B cell (primary cell): ENCODE measurements at places on chromosomes 16 and 17.

DNA sequence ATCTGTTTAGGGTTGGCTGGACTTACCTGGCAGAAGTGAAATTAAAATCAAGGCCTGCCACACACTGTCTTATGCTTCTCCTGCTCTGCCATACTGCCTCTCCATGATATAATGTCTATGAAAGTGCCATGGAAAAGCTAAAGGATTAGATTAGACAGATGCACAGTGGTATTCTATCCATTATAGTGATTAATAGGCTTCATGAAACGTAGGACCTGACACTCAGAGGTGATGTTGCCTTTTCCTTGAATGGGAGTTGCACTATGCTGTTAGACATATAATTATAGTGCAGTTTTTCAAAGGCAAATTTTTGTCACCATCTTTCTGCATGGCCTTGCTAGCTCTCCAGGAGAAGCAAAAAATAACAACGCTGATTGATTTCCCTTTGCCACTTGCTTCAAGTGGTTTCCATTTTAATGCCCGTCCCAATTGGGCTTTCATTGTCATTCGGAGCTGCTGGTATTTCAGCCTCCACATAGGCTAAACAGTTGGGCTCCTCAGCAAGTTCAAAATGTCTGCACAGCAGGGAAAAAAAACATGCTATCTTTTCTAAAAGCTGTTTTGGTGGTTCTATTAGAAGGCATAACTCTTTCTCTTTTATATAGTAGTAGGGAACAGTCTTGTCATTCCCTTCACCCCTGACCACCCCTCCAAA is 502.8 kb upstream of the GOT2 start:
- no peaks in the 10 kb centered on the region for H3K27me3 ChIP-seq
- no peaks in the 10 kb centered on the region for H3K4me1 ChIP-seq
- H3K27ac ChIP-seq: no peak overlapping the region
- H3K4me3 ChIP-seq: no peak overlapping the region

- no peak overlapping the region for H3K27ac ChIP-seq
- no peaks in the 10 kb centered on the region for H3K36me3 ChIP-seq
These were observed 12.0 kb downstream of the C17orf113 start for GRCh38 chr17:42038221-42038973.

DNA sequence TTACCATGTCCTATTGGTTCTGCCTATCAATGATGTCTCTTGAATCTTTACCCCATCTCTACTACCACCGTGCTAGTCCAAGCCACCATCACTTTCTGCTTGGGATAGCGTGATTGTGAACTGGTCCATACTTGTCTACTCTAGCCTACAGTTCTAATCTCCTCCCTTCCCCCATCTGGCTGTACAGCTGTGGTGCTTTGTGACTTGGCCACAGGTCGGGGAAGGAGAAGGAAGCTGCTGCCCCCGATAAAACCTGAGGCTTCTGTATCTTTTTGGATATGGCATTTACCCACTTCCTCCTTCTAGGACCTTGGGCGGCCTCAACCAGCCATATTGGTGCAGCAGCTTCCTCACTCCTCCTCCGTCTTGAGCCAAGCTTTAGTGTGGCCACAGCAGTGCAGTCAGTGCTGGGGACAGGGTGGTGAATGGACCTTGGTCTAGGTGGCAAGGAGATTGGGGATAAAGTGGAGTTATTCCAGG is 314 bp upstream of the ITGA2B start:
- H3K36me3 ChIP-seq: no peaks in the 10 kb centered on the region
- H3K4me3 ChIP-seq: no peak overlapping the region
- no peak for DNase-seq
- no peak overlapping the region for H3K27ac ChIP-seq
- H3K27me3 ChIP-seq: no peaks in the 10 kb centered on the region
- peaks cover 18% of the 10 kb centered on the region for H3K4me1 ChIP-seq

- H3K36me3 ChIP-seq: no peaks in the 10 kb centered on the region
- H3K27me3 ChIP-seq: no peaks in the 10 kb centered on the region
- no peak overlapping the region for H3K4me3 ChIP-seq
- peaks cover 21% of the 10 kb centered on the region for H3K4me1 ChIP-seq
These were observed 5.8 kb upstream of the ARMC5 start for GRCh38 chr16:31453255-31454204.
